ENCODE measurements at places on chromosomes 16 and 17.
A peak's percentile ranks its signal among the peaks of the same experiment; 100 is the strongest.

GRCh38 chr16:84461029-84461412 is 43.4 kb downstream of the MEAK7 start:
- DNase-seq: no peak

GRCh38 chr17:82648742-82649331 is 593 bp upstream of the WDR45B start:
- DNase-seq: peak; percentile 81

- no peak for DNase-seq
These were observed 37.1 kb downstream of the NUP93 start for GRCh38 chr16:56767024-56767423.

DNA sequence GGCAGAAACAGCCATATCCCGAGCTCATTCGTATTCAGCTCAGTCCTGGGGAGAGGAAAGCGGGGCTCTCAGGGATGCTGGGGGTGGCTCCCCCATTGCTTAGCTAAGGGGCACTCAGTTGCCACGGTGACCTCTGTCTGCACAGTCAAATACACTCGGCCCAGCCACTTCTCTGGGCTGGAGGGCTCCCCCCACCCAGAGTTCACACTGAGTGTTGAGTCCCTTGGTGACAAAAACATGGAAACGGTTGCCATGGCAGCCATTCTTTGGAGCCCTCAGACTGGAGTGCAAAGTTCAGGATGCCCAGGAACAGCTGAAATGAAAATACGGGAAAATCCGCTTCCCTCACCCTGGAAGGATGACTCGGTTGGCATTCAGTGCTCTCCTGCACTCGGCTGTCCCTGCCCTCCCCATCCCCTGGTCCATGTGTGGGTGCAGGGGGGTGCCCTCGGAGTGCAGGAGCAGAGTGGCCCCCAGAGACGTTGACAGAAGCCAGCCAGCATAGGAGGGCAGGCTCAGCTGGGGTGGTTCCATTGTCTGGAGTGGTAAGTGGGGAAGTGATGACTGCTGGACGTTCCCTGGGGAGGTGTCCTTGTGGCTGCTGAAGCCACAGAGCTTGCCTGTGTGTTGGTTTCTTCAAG is 216.5 kb downstream of the NTN1 start:
- DNase-seq: no peak

- no peak for DNase-seq
These were observed 2.9 kb downstream of the SLC39A11 start for GRCh38 chr17:73089322-73090317.

GRCh38 chr16:55899857-55900256 is 24.7 kb upstream of the CES5A start:
- peak; percentile 38 for DNase-seq

- no peak for DNase-seq
These were observed 2.8 kb downstream of the DCUN1D3 start for GRCh38 chr16:20897253-20897897.

GRCh38 chr16:84823484-84823883 is 3.7 kb downstream of the CRISPLD2 start:
- no peak for DNase-seq

DNA sequence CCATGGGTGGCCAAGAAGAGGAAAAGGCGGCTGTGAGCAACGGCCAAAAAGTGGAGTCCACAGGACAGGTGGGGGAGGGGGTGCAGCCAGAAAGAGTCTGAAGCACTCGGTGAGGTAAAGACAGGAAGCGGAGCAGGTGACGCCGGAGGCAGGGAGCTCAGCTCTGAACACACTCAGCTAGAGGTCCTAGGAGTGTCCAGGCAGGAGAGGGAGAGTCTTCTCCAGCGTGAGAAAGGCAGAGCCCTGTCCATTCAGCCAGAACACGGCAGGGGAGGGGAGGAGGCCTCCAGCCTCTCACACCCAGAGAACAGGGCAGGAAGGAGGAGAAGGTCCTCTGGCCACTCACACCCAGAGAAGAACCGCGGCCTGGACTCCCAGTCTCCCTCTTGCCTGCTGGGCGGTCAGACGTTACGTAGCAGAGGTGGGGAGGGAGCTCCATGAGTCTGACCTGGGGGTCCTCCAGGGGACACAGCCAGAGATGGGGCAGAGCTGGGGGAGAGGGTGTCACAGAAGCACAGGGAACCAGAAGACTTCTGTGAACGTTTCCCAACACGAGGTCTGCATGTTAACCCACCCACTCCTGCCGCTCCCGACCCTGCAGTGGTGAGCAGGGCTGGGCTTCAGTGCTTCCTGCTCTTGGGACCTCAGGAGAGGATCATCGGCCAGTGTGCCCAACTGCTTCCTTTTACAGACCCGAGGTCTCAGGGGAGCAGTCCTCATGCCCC is 89.2 kb downstream of the ABR start:
- no peak for DNase-seq

- no peak for DNase-seq
These were observed 22.8 kb downstream of the GJC1 start for GRCh38 chr17:44807093-44807816.

GRCh38 chr17:50466371-50467113 is 2.1 kb downstream of the CHAD start:
- no peak for DNase-seq
